ENCODE measurements at places on chromosomes 2 and 18.

DNA sequence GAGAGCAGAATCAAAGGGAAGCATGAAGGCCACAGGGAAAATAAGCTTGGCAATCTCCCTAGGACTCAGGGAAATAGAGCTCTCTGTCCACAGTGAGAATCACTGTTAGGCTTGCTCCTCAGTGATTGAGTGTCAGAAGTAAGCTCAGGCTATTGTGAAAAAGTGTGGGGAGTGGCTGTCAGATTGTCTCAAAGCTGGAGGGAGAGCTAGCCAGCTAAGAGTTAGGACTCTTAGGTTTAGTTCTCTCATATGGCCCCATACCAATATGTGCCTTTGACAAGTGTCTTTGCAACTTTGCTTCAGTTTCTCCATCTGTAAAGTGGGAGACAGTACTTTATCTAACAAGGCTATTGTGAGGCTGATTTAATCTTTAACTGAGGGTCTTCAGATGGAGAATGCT, 17.2 kb downstream of the EIF4E2 start:
- DNase-seq: no peak

GRCh38 chr2:225017098-225017685, 25.1 kb downstream of the DOCK10 start:
- no peak for DNase-seq

DNA sequence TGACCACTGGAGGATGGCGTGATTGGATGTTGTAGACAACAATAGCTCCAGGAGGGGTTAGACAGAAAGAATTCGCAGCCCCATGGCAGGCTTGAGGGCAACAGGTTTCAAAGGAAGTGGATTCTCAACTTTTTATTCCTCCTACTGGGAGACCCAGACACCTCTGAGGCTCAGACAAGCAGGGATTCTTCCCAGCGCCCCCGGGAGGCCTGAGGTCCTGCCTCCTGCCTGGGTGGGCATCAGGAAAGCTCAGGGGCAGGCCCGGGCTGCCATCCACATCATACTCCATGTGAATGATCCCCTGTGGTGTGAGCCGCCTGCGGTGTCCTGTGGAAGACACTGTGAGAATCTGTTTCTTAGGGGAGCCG, 203.5 kb downstream of the CYP26B1 start:
- no peak for DNase-seq

DNA sequence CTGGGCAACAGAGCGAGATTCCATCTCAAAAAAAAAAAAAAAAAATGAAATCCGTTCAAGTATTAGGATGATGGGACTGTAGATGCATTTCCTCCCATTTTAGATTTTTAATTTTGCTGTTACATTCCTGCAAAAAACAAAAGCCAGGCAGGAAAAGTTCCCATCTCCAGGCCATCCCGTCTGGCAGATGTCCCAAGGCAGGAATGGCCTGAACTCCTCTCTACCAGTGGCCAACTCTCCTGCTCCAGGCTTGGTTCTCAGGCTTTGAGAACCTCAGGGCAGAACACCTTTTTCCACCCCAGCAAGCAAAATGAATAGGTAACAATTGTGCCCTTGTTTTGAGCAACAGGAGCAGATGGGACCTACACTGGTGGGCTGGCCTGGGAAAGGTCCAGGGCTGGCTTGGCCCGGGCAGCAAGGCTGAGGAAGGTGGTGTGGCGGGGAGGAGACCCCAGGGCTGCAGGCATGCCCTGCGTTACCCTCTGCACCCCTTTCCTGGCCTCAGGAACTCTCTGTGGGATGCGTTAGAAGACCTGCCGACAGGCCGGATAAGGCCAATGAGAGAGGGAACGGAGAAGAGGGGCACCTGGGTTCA, 86.0 kb downstream of the FAM210A start:
- DNase-seq: no peak

DNA sequence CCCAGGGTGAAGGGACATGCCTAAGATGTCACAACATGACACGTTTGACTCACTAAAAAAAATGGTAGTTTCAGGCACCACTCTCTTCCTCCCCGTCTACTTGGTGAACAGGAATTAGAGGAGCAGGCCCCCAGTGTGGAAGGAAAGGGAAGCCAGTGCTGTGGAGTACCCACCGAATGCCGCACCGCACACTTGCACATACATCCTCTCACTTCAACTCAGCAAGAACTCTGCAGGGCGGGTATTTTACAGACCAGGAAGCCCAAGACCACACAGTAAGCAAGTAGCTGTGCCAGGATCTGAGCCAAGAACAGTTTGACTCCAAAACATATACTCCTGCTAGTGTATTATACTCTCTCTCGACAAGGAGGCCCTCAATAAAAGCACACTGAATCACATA, 69.8 kb downstream of the BCL2 start:
- no peak for DNase-seq

GRCh38 chr2:223093436-223094241, 41.6 kb downstream of the KCNE4 start:
- no peak for DNase-seq

DNA sequence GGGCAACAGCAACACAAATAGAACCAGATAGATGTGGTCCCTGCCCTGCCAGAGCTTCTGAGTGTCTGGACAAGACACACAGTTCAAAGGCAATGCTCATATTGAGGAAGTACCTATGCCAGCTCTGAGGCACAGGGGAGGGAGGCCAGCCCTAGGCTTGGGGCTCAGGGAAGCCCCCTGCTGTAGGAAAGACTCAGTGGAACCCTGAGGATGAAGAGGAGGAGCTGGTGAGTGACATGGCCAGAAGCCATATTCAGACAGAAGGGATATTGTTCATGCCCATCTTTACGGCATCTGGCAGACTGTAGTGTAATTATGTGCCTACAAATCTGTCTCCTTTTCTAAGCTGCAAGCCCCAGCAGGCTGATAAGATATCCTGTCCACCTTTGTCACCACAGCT, 8.8 kb downstream of the SIGLEC15 start:
- DNase-seq: no peak

- DNase-seq: no peak
Observed at GRCh38 chr2:187576906-187577305, 22.7 kb upstream of the TFPI start.

DNA sequence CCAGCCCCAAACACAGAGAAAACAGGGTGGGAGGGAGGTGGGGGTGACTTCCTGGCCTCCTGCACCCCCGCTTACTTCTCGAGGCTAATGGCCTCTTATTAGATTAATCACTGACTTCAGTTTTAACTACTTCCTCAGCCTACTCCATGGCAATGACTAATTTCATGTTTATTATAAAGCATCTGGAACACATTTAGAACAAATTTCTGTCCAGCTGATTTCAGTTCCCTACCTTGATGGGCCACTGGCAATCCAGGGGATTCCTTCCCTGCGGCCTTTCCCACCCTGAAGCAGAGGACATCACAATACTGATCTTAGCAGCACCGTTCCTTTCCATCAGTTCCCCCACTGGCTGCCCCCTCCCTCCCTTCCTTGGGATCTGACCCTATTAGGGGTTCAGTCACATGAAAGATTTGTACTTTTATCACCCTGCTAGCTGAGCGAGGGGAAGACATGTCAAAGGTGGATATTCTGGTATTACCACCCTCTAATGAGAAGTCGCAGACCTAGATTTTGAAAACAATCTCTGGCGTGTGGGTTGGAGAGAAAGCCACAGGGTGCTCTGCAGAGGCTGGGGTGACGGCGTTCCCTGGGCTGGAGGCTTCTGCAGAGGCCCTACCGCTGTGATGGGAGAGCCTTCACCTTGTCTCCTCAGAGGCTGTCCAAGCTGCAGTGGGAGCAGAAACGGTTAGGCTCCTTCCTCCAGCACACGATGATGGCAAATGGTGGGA, 67.6 kb downstream of the KIAA2012 start:
- DNase-seq: no peak

DNA sequence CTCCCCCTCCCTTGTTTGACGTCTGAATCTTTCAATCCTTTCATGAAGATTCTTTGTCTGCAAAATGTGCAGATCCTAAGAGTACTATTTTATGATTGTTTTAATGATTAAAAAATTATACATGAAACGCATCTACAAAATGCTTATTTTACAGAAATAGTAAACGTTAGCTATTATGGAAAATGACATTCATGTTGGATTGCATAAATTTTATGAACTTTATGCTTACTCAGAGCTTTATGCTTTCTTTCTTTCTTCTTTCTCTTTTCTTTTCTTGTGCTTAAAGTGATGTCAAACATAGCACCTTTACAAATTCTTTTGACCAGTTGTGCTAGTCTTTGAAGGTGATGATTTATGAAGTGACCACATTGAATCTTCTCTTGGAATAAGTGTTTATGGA, 805.4 kb downstream of the ADCYAP1 start:
- no peak for DNase-seq

GRCh38 chr2:70448041-70448440, 105.6 kb downstream of the TGFA start:
- DNase-seq: no peak

GRCh38 chr2:238408615-238409340, 17.9 kb upstream of the ASB1 start:
- no peak for DNase-seq

DNA sequence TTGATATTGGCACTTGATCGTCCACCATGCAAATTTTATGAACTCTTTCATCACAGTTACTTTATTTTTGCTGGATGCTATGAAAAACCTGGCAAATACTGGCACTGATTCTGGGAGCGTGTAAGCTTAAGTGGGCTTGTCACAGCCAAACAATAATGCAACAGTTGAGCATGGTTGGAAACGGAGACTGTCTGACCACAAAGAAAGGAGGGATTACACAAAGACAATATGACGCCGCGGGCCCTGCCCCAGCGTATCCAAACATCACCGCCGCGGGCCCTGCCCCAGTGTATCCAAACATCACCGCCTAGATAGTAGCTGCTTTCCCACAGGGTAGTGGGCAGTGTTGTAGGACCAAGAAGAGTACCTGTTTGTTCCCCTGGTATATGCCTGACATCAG, 135.9 kb downstream of the PRPF40A start:
- DNase-seq: no peak
